ENCODE measurements at places on chromosomes 5 and 9. TPM values are rescaled to one million over a fixed set of nuclear protein-coding genes. Genes with fewer than 3 reads are reported as not detected.

Gene GFPT2
- 1.5 TPM for total RNA-seq

Gene PCDHGA1
- not detected for total RNA-seq

DNA sequence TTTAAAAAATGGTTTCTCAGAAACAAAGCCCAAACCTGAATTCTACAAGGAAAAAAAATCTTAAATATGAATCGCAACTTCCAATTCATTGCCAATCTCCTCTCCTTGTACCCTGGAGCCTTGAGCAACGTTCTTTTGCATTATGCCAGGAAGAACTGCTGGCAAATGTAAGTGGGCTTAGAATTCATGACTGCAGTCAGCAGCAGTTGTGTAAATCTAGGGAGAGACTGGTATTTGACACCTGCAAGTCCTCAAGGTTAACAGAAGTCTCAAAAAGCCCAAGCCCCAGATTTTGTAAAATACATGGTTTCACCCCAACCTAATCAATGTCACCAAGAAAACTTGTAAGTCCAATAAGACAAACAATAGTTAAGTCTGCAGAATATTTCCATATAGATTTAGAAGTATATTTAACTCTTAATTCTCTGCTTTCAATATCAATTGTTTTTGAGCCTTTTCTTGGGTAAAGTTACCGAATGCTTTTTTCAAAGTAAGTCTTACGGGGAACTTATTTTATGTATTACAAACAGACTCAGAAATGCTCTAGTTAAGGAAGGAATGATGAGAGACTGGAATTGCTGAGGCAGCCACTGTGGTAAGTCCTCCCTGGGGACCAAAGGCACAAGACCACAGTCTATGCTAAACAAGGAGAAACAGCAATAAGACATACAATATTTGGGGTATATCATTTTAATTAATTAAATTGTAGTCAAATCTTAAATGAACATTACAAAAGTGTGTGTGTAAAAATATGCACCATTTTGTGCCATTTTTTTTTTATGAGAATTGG is 31.3 kb downstream of the ELL2 start:
- no peaks in the 10 kb centered on the region for H3K27me3 ChIP-seq
- H3K36me3 ChIP-seq = no peaks in the 10 kb centered on the region
- no peak overlapping the region for H3K27ac ChIP-seq
- no peak overlapping the region for H3K4me3 ChIP-seq
- no peaks in the 10 kb centered on the region for H3K4me1 ChIP-seq

- no peak overlapping the region for H3K4me3 ChIP-seq
- no peaks in the 10 kb centered on the region for H3K36me3 ChIP-seq
- H3K4me1 ChIP-seq = no peaks in the 10 kb centered on the region
- H3K27ac ChIP-seq = no peak overlapping the region
Observed at GRCh38 chr9:1100945-1101344, 50.8 kb downstream of the DMRT2 start.

GRCh38 chr5:80190960-80191359 is 64.9 kb downstream of the SERINC5 start:
- H3K4me3 ChIP-seq = peak overlapping the region; percentile 3

DNA sequence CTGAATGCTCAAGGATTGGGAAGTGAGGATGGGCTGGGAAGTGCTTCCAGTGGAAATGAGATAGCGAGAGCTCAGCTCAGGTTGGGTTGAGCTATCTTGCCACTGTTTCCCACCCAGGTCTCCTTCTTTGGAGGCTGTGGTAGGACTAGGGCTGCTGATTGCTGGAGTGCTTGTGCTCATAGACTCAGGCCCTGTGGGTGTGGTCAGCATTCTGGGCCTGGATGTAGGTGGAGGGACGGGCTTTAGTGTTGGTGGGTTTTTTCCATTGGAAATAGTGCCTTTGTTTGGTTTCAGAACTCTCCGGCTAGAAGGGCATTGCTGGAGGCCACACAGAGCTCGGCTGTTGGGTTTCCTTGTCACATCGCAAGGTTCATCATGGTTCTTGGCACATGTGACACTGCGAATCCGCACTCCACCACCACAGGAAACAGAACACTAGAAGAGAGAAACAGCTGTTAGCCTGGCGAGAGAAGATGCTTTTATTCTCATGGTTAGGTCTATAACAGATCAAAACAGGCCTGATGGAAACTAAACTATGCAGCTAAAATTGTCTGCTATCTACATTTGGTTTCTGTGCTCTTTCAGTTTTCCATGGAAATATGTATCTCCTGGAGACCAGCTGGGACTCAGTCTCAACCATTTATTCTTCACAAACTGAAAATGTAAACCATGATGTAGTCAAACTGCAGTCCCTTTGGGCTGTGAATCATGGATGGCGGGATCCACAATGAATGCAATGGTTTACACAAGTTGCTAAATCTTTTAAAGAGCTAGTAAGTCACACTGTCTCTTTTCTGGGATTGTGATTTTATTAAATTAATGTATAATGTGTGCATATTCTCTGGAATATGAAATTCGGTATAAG is 136.2 kb downstream of the TARS1 start:
- no peak for DNase-seq
- no peak overlapping the region for H3K4me3 ChIP-seq
- no peaks in the 10 kb centered on the region for H3K27me3 ChIP-seq
- H3K4me1 ChIP-seq = no peaks in the 10 kb centered on the region
- H3K36me3 ChIP-seq = no peaks in the 10 kb centered on the region

DNA sequence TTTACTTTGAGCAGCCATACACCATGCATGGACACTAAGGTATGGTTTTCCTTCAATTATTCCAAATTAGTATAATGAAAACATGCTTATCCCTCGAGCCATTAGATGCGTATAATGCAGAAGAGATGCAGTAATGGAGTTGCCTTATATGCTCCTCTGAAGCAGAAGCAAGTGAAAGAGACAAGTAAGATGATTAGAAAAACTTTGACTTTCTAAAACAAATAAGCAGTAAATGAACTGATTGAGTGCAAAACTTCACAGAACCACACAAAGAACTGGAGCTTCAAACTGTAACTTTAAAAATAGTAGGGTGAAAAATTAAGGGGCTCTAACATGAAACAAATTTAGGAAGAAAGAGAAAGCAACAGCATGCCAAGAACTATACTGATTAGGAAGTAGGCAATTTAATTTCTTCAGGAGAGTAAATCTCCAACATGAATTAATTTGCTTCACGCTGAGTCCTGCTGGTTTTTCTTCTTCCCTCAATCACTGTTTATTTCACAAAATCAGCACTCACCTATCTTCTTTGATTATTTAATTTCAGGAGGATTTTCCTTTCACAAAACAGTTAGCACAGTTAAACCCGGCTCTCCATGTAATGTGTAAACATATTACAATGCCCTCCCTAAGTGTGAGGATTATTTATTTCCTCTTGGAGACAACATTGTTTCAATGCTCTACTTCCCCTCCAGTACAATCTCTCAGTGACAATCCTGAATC is 90.3 kb upstream of the PAM start:
- H3K27ac ChIP-seq = no peak overlapping the region
- no peaks in the 10 kb centered on the region for H3K36me3 ChIP-seq
- no peaks in the 10 kb centered on the region for H3K27me3 ChIP-seq
- DNase-seq = no peak

- no peaks in the 10 kb centered on the region for H3K4me1 ChIP-seq
- peaks cover 19% of the 10 kb centered on the region for H3K27me3 ChIP-seq
- H3K27ac ChIP-seq = no peak overlapping the region
- H3K36me3 ChIP-seq = no peaks in the 10 kb centered on the region
Observed at GRCh38 chr5:181152406-181152805, 5.0 kb downstream of the OR2V2 start.

DNA sequence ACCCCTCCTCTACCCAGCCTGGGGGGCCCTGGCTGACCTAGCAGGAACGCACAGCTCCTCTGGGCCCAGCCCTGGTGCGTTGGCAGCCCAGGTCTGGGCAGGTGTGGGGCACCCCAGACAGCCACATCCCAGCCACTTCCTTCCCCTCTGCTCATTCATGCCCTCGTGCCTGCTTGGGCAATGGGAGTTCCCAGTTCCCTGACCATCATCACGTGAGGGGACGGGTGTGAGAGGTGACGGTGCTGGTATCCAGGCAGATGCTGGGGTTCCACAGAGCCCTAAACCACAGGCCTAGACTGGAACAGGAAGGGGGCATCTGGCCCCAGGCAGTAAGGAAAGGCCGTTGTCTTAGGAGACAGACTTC is 8.4 kb downstream of the RALGDS start:
- H3K4me1 ChIP-seq = peaks cover 59% of the 10 kb centered on the region
- H3K36me3 ChIP-seq = peaks cover 67% of the 10 kb centered on the region
- peak overlapping the region; percentile 18 for H3K27ac ChIP-seq
- H3K27me3 ChIP-seq = no peaks in the 10 kb centered on the region
- peak; percentile 39 for DNase-seq

- no peak overlapping the region for H3K4me3 ChIP-seq
- no peaks in the 10 kb centered on the region for H3K27me3 ChIP-seq
- H3K27ac ChIP-seq = no peak overlapping the region
- no peak for DNase-seq
- no peaks in the 10 kb centered on the region for H3K36me3 ChIP-seq
Observed at GRCh38 chr9:99436616-99437015, 214.5 kb downstream of the SEC61B start.

- no peaks in the 10 kb centered on the region for H3K4me1 ChIP-seq
- no peaks in the 10 kb centered on the region for H3K36me3 ChIP-seq
- no peak overlapping the region for H3K4me3 ChIP-seq
- no peak overlapping the region for H3K27ac ChIP-seq
- DNase-seq = no peak
Observed at GRCh38 chr5:174291162-174291561, 245.7 kb downstream of the NSG2 start.

DNA sequence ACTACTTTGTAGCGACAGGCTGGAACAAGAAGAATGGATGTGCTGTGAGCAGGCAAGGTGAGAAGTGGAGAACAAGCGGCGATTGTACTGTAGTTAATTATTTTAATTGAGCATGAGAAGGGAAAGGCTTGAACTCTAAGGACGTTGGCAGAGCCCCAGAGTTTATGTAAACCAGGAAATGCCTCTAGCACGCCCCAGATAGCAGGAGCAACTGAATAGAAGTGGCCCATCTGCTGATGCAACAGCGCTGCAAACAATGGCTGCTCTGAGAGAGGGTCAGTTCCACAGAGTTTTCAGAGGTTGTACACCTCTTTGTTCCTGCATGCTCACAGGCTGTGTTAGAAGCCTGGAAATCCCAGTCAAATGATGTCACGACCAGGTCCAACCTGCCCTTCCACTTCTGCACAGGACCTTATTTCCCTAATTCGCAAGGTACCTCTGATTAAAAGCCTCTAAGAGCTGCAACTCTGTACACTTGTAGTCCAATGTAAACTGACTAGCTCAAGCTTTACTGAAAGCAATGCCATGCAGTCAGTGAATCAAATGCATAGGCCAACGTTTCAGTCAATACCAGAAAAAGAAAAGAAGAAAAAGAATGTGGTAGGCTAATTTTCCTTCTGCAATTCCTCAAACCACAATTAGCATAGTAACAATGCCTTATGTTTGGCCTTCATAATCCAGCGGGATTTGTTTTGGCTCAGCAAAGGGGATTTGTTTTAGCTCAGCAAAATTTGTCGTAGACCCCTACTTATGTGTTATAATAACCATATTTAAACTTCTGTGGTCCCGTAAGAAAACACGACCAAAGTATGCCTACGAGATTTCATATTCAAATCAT is 119.6 kb upstream of the RETREG1 start:
- no peaks in the 10 kb centered on the region for H3K4me1 ChIP-seq
- no peaks in the 10 kb centered on the region for H3K36me3 ChIP-seq
- no peak overlapping the region for H3K27ac ChIP-seq
- H3K4me3 ChIP-seq = no peak overlapping the region

DNA sequence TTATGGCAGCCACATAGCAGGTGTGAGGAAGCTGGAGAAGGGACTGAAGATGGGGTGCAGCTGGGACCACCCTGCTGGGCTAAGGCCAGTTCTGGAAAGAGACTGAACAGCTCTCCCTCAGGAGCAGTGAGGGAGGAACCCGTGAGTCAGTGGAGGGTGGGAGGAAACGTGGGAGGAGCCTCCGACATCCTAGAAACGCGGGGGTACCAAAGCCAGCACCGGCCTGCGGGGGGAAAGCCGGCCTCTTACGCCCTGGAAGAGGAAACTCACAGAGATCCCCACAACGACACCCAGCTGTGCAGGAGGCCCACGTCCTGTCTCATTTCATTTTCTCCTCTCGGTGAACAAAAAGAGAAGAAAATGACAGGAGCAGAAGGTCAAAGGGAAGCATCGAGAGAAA is 185.8 kb upstream of the IRX4 start:
- no peaks in the 10 kb centered on the region for H3K4me1 ChIP-seq
- H3K27ac ChIP-seq = no peak overlapping the region
- H3K4me3 ChIP-seq = no peak overlapping the region
- no peaks in the 10 kb centered on the region for H3K36me3 ChIP-seq
- H3K27me3 ChIP-seq = no peaks in the 10 kb centered on the region
- no peak for DNase-seq

DNA sequence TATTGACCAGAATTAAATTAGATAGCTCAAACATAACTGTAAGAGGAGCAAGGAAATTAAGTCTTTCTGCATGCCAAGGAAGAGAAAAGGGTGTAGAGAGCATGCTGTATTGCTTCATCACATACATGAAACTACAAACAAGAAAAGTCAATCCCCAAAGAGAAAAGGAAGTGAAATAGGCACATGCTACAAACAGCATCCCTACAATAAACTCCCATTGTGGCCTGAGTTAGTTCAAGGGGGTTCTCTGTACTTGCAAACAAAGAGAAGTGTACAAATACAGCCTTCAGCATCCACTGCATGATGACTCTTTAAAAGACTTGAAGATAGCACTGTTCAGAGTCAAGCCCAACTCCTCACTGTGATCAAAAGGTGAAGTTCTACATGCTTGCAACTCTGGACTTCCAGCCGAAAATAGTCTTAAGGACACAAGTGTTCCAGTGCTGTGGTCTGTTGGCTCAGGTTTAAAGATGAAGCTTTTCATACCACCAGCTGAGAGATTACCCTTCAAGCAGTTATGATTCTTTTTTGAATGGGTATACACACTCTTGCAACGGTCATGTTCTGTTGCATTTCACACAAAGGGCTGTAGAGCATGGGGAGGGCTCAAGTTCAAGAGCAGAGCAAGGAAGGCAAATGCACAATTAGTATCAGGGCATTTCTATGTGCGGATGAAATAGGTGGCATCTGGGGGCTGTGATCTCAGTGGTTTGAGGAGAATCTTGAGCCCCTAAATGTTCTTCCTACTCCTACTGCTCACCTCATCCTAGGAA is 534.5 kb downstream of the EBF1 start:
- H3K27ac ChIP-seq = no peak overlapping the region
- H3K4me3 ChIP-seq = no peak overlapping the region
- no peaks in the 10 kb centered on the region for H3K27me3 ChIP-seq
- DNase-seq = no peak
- no peaks in the 10 kb centered on the region for H3K36me3 ChIP-seq

All from CD4-positive, alpha-beta T cell (primary cell).